Hepatocyte (in vitro differentiated cells): ENCODE measurements at places on chromosomes 3 and 15. TPM values are rescaled to one million over a fixed set of nuclear protein-coding genes. Genes with fewer than 3 reads are reported as not detected.

GRCh38 chr15:35440265-35440664 lies 105.7 kb downstream of the DPH6 start:
- DNase-seq, result no peak

GRCh38 chr15:60563539-60564404 lies 84.8 kb upstream of the ICE2 start:
- no peak for DNase-seq

- DNase-seq, result no peak
Measured at GRCh38 chr3:179991104-179991503, 45.6 kb downstream of the PEX5L start.

DNA sequence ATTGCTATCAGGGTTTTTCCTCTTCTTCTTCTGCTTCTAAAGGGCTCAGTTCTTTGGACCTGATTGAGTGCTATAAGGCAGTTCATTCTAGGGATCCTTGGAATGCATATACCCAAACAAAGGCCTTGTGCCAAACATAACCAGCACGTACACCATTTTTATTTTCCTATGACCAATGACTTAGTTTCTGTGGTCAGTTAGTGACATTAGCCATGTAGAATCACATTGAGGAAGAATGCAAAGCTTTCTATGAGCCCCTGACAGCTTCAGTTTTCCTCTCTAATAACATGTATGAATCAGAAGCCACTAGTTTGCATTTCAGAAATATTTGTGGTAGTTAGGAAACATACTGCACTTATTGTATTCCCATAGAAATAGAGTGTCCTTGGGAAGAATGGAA lies 240.0 kb downstream of the THRB start:
- no peak for DNase-seq

The NR1I2 gene
- polyA plus RNA-seq, result 2.8 and 5.0 TPM in 2 replicates

- peak; percentile 59 for DNase-seq
Measured at GRCh38 chr15:42736178-42736792, 643 bp downstream of the CDAN1 start.

DNA sequence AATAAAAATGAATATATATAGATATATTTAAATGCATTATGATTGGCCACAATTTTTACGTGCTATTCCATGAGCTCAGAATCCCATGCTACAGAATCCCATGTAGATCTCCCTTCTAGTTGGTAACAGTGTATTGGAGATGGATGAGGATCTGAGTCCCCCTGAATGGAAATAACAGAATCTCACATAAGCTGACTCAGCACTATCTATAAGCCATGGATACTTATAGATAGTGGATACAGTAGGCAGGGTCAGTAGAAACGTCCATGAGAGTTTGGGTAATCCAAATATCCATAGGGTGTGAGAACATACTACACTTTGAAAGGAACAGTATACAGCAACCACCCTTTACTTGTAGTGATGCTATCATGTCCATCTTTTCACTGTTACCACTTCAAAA lies 375.4 kb downstream of the EPHA6 start:
- DNase-seq, result no peak

DNA sequence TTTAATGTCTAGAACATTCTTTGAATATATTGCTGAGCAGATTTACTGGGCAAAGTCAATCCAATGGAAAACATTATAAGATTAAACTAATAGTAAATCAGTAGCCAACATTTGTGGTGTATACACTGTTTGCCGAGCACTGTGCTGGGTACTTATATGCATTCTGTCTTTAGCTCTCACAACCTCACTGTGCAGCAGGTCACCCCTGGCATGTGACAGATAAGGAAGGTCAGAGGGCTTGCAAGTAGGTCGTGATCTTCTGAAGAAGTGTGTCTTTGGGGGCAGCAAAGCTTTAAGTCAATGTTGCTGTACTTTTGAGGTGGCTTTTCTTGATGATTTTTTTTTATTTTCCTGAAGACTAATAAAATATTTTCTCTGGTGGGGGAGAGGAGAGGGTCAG lies 62.2 kb downstream of the TCAIM start:
- DNase-seq, result no peak

The CEP63 gene
- polyA plus RNA-seq, result 15.8 and 19.7 TPM in 2 replicates

- no peak for DNase-seq
Measured at GRCh38 chr15:72289597-72290325, 17.4 kb upstream of the PARP6 start.

GRCh38 chr15:67110958-67111864 lies 45.8 kb downstream of the SMAD3 start:
- DNase-seq, result no peak

The DYNLT2B gene
- polyA plus RNA-seq, result 19.6 and 23.5 TPM in 2 replicates

The MCTP2 gene
- polyA plus RNA-seq, result 8.1 TPM in 2 replicates

The TMEM40 gene
- 0.68 and 1.6 TPM in 2 replicates for polyA plus RNA-seq

GRCh38 chr15:101522091-101522490 lies 32.6 kb upstream of the PCSK6 start:
- DNase-seq, result no peak

GRCh38 chr15:73333001-73333400 lies 35.8 kb downstream of the HCN4 start:
- DNase-seq, result no peak

DNA sequence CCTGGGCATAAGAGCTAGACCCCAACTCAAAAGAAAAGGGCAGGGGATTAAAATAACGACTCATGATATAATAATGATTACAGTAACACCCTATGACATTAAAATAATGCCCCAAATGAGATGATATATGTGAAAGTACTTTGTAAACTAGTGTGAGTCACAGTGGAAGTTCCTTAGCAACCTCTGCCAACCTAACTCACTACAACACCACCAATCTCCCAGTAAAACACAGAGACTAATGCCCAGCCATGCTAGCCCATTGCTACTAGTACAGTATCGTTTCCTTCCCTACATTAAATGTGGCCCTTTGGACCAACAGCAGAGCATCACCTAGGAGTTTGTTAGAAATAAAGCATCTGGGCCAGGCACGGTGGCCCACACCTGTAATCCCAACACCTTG lies 11.2 kb upstream of the ADAMTS7 start:
- DNase-seq, result no peak

GRCh38 chr3:171286580-171287249 lies 173.5 kb downstream of the TNIK start:
- DNase-seq, result peak; percentile 23

DNA sequence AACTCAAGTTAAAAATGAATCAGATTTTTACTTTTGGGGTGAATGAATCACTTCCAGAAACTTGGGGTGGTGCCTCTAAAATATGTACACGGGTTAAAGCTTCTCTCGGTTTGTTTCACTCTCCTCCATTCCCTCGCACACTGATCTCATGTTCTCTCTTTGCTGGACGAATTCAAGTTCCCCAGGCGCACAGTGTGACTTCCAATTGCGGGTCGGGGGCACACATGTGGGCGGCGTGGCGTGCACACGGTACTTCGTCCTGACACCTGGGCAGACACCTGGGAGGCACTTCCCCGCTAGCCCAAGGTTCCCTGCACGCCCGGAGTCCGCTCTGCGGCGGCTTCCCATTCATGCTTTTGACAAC lies 692 bp downstream of the SCAANT1 start:
- no peak for DNase-seq

The EAF2 gene
- polyA plus RNA-seq, result 6.0 and 9.7 TPM in 2 replicates

DNA sequence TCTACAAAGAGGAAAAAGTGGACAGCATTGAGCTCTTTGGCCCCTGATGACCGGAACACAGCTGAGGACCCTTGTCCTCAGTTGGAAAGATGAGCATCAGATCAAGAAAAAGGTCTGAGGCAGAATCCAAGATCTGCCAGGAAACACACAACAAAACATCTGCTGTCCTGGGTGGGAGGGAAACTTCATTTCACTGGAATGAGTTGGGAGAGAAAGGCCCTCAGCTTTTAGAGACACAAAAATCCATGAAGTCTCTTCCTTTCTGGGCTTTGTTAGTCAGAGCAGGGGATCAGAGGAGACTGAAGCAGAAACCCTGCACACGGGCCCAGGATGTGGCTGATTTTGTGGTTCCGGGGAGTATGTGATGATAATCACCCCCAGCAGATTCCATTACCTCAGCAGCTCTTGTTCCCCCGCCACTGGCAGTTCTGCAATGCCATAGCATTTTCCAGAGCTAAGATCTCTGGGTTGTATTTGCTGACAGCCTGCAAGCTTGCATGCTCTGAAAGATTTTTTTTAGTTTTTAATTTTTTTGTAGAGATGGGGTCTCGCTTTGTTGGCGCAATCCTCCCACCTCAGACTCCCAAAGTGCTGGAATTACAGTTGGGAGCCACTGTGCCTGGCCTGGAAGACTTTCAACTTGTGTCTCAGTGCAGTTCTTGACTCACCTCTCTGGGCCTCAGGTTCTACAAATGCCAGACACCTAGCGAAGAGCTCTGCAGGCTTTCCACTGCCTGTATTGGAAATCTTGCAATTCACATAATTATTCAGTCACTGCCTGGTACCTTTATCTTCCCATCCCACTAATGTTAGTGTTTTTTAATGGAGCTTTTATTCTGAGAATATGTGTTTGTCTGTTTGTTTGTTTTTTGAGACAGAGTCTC lies 5.8 kb upstream of the TATDN2 start:
- no peak for DNase-seq

The TM6SF1 gene
- 0.35 TPM in 1 of 2 replicates, not detected in the other for polyA plus RNA-seq

DNA sequence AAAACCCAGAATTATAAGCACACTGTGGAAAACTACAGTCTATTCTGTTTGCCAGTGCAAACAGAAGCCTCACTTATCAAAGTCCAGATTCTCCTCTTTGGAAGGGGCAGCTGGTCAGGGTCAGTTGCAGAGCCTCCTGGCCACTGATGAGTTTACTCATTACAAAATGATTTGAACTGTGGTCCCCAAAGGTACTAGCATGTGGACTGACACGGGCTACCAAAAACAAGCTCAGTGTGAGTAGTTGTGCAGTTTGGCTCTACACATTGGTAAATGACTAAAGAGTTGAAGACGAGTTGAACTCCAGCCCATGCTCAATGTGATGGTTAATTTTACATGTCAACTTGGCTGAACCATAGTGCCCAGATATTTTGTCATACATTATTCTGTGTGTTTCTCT lies 221.5 kb downstream of the ZIC4 start:
- DNase-seq, result peak; percentile 5

DNA sequence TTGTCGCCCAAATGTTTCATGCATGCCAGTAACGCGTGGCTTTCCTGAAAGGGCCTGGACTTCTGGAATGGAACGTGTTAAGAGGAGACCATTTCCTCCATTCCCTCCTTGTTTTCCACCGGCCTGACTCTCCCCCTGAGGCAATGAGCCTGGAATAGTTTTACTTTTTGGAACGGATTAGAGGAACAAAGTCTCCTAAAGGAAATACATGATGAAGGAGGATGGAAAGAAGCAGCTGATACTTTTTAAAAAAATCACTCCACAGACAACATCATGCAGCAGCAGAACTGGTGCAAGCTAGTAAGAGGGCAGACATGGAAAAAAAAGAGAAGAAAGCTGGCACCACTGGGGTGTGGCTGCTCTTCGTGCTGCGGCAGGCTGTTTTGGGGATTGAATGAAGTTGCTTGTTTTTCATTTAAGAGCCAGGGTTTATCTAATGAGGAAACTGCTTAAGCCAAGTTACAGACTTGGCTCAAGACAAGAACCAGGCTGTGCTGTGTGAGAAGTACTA lies 3.6 kb upstream of the KBTBD12 start:
- DNase-seq, result peak; percentile 56

- no peak for DNase-seq
Measured at GRCh38 chr3:157475921-157476414, 27.2 kb downstream of the VEPH1 start.

DNA sequence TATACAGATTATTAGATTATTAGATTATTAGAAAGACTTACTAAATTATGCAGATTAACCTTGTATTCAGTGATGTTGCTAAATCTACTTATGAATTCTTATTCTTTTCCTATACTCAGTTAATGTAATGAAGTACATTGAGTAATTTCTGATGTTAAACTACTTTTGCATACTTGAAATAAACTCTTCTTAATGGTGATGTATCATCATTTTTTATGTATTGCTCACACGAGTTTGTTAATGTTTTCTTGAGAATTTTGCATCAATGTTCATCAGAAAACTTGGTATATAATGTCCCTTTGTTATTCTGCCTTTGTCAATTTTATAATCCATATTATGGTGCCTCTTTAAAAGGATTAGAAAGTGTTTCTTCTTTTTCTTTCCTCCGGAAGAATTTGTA lies 163.2 kb upstream of the COL8A1 start:
- DNase-seq, result no peak

DNA sequence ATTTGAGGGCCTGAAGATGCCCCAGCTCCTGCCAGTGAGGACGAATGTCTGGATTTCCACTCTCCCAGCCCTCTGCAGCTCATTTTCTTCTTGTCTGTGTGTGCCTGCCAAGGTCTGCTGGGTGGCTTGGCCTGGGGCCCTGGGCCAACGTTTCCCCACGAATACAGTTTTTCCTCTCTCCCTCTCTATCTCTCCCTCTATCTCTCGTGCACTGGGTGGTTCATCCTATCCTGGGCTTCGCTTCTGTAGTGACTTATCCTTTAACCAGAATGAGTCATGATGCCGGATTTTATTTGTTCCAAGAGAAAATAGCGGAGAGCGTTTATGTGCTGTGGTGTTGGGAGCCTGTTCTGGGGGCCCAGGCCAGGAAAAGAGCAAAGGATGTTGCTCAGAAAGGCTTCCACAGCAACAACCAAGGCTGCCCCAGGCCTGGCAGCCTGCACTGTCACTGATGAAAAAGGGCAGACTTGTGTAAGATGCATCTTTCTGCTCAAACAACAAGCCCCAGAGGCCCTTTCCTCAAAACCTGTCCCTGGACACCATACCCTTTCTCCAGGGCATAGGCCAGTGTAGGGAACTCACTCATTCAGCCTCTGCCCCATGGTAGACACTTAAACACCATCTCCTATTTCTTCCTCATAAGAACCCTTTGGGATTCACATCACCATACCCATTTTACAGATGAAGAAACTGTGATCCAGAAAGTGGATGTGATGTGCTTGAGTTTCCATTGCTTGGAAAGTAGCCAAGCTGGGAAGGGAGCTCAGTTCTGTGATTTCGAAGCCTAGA lies 47.3 kb downstream of the ITGA11 start:
- peak; percentile 74 for DNase-seq

The GABRG3 gene
- polyA plus RNA-seq, result 0.15 and 0.83 TPM in 2 replicates

GRCh38 chr15:99213187-99213811 lies 36.1 kb downstream of the TTC23 start:
- peak; percentile 83 for DNase-seq

DNA sequence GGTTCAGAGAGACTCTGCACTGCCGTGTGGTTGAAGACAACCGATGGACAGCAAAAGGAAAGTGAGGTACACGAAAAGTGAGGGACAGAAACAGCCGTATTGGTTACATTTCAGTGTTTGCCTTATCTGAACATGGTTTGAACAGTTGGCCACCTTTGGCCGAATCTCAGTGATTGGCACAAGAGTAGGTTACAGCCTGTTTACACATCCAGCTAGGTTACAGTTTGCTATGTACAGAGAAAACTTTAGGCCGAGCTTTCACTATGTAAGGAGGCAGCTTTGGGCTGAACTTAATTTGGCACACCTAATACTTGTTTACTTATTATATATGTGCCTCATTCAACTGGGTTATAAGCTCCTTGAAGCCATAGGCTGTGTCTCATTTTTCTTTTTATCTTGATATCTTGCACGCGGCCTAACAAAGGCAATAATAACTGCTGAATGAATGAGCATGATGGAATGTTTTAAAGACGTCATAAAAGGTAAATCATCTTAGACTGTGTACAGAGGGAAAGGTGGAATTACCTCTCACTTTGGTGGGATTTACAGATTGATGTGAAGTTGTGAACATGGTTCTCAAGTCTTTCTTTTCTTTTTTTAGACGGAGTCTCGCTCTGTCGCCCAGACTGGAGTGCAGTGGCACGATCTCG lies 17.2 kb upstream of the GREM1 start:
- peak; percentile 48 for DNase-seq
